CD4-positive, alpha-beta T cell treated with Interleukin-4 for 4 hours (primary cell): ENCODE measurements at places on chromosomes 12 and 14.

- peak; percentile 68 for DNase-seq
These were observed at the start of gene VDR for GRCh38 chr12:47904713-47905709. Gene VDR (minus strand): TSS chr12:47904994. CDS start chr12:47879113, 25,881 bp downstream.

GRCh38 chr12:92058664-92059063, 87.0 kb downstream of the BTG1 start:
- DNase-seq: no peak

GRCh38 chr12:106897981-106898901, 57.5 kb upstream of the TMEM263 start:
- DNase-seq: no peak

GRCh38 chr14:31994391-31995033, 82.6 kb upstream of the ARHGAP5 start:
- no peak for DNase-seq

DNA sequence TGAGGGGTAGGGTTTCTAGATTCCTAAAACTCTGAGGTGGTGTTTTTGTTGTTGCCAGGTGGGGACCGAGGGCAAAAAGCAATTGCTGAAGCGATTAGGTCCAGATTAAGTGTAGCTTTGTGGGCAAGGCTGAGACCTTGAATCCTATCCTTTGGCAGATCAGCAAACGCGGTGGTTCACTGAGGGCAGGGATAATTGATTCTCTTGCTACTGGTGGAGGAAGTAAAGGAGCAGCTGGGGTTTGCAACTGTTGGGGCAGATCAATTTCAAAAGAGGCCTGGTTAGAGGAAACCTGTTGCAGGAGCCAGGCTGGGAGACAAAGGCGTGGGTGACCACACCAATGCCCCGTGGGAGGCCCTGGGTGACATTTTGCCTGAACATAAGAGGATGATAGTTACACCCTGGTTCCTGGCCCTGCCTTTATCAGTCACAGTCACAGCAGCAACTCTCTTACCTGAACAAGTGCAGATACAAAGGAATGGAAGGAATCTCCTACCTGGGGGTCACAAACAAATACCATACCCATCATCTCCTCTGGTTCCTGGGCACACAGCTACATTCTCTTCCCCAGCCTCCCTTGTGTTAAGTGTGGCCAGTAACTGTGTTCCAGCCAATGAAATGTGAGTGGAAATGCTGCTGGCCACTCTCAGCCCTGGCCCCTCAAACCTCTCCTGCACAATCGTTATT, 43.3 kb upstream of the RASSF3 start:
- DNase-seq: no peak

GRCh38 chr12:84842406-84843013, 70.1 kb downstream of the SLC6A15 start:
- DNase-seq: peak; percentile 23

DNA sequence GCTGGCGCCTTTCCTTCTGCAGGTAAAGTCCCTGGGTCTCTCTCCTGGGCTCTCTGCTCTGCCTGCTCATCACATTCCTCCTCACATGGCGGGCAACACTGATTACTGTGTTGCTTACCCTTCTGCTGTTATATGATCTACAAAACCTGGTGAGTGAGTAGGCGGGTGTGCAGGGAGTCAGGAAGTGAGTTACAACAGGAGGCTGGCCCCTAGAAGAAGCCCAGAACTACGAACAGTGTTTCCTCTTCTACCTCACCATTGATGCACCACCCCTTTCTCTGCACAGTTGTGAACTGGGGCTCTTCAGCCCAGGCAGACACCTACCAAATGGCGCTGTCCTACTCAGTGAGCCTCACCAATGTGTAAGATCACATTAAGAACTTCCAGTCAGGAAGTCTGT, 4.9 kb upstream of the KLHL33 start:
- DNase-seq: peak; percentile 18

DNA sequence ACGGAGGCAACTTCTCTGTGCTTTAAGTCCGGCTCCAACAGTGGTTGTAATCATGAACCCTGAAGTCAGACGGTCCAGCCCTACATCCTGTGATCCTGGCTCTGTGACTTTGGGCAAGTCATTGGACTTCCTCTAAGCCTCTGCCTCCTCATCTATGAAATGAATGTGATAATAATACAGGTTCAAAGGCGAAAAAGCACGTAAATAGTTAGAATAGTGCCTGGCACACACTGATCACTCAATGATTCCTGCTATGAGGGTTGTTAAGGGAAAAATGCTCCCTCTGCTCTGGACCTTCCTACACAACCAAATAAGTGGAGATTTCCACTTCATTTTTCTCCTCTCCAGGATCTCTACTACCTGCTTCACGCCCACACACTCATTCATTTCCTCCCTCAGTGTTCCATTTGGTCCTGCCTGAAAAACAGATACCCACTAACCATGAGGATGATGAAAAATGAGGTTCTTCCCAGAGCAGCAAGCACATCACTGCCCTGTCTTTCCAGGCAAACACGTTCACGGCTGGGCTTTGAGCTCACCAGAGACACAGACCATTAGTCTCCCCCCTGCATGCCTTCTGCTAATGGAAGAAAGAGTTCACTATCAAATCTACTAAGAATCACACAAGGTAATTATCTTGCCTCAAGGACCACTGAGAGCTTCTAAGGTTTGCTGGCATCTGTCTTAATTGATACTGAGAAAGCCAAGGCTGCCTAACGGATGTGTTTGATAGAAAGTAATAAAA, 13.2 kb downstream of the NUAK1 start:
- no peak for DNase-seq

GRCh38 chr12:7731486-7731885, 15.7 kb downstream of the CLEC4C start:
- DNase-seq: no peak

- no peak for DNase-seq
These were observed 5.3 kb upstream of the TSPAN8 start for GRCh38 chr12:71162832-71163763.

GRCh38 chr14:78342879-78343278, 172.7 kb downstream of the NRXN3 start:
- no peak for DNase-seq

DNA sequence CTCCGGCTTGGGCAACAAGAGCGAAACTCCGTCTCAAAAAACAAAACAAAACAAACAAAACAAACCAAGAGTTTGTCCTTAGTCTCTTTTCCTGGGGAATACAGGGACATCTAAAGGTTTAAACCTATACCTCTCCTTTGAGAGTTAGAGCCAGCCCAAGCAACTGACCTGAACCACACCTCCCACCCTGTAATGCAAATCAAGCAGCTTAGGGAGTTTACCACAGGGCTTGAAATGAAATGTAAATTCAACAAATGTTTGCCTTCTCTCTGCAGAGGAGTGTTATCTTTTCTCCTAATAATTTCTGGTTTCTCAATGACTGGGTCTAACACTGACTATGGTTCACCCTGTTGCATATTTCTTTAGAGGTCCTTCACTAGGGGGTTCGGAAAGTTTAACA, 16.7 kb downstream of the PPP1CC start:
- DNase-seq: no peak

- DNase-seq: no peak
These were observed 31.1 kb downstream of the CCDC198 start for GRCh38 chr14:57462551-57462950.

GRCh38 chr12:52142431-52142830, 49.4 kb downstream of the KRT80 start:
- DNase-seq: no peak

DNA sequence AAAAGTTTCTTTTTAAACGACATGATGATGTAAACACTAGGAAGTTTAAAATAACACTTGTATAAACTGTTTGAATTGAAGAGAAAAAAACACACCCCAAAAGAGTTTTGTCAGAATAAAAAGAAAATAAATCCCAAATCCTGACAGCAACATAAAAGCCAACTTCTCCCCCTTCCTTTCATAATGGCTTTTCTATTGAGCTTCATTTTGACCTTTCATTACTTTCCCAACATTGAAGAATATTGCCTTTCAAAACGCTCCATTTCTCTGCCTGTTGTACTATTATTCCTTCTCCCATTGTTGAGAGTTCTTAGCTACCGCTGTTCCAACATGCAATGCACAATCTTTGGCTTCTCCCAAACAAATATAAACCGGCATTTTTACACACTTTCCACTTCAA, 448.5 kb downstream of the BCAT1 start:
- DNase-seq: no peak

- no peak for DNase-seq
These were observed 219.6 kb upstream of the TMTC1 start for GRCh38 chr12:30003321-30003720.

GRCh38 chr12:115752156-115752555, 525.3 kb downstream of the MED13L start:
- DNase-seq: no peak

- no peak for DNase-seq
These were observed 178.2 kb downstream of the AKAP6 start for GRCh38 chr14:32507029-32507984.

DNA sequence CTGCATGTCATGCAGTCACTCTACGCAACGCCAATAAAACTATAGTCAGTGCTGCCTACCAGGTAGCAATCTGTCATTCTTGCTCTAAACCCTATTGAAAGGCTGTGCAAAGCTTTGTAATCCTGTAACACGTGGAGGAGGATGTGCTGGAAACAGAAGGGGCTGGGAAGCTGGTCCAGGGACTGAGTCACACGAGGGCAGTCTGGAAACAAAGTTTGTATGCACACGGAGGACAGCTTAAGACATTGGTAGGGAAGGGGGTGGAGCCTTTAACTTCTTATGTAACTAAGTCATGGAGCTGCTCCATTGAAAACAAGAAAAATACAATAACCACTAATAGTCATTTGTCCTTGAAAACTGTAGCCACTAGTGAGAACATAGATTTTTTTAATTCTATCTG, 128.0 kb downstream of the BCAT1 start:
- DNase-seq: no peak

DNA sequence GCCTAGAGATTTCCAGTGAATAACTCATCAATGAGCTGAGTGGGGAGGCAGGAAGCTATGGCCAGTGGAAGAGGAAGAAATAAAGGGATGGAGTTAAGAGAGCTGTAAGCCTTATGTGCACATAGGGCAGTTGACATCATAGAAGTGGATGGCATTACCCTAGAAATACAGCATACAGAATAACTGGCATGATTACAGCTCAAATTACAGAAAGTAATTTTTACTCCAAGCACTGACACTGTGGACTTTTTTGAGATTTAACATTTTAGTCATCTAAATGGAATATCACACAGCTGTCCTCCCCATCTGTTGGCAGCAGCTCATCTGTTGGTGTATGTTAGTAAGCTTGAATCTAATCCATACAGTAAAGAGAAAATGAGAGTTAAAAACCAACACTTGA, 5.4 kb upstream of the IPO8 start:
- DNase-seq: no peak

- DNase-seq: no peak
These were observed 28.3 kb upstream of the BCDIN3D start for GRCh38 chr12:49871263-49871561.

DNA sequence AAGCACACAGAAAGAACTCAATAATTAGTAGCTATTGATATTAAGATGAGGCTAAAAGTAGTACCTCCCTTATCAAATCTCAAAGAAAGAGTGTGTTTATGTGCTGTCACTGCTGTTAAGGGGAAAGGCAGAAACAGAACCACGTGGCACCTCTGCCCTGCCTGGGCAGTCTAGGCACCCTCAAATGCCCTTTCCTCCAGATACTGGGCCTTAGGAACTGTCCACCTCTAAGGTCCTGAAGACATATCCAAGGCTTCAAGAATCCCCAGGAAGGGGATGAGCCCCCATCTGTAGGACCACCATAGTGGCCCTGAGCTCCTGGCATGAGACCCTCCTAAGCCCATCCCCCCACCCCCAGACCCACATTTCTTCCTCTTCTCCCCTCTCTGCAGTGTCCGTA, 29.1 kb downstream of the NGB start:
- no peak for DNase-seq

GRCh38 chr14:55441286-55441685, 870 bp upstream of the TBPL2 start:
- DNase-seq: no peak

GRCh38 chr12:124481772-124482566, 85.4 kb downstream of the NCOR2 start:
- no peak for DNase-seq

- no peak for DNase-seq
These were observed 1.1 kb downstream of the TAOK3 start for GRCh38 chr12:118371321-118372282.

- DNase-seq: no peak
These were observed 45.4 kb downstream of the EMP1 start for GRCh38 chr12:13241833-13242488.

DNA sequence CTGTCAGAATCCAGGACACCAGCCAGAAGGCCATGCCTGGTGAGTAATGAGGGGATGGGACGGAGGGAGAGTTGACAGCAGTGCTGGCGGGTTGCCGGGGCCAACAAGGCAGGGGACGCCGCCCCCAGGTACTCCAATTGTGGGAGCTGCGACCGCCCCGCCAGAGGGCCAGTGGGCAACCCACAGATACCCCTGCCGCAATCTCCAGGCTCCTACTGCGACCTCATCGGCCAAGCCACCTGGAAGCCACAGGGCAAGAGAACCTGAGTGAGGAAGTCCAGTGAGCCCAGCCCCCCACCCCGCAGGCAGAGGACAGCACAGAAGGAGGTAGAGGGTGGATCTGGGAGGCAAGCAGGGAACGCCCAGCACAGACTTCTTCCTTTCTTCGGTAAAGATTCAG, 103.0 kb downstream of the RIMBP2 start:
- DNase-seq: no peak

DNA sequence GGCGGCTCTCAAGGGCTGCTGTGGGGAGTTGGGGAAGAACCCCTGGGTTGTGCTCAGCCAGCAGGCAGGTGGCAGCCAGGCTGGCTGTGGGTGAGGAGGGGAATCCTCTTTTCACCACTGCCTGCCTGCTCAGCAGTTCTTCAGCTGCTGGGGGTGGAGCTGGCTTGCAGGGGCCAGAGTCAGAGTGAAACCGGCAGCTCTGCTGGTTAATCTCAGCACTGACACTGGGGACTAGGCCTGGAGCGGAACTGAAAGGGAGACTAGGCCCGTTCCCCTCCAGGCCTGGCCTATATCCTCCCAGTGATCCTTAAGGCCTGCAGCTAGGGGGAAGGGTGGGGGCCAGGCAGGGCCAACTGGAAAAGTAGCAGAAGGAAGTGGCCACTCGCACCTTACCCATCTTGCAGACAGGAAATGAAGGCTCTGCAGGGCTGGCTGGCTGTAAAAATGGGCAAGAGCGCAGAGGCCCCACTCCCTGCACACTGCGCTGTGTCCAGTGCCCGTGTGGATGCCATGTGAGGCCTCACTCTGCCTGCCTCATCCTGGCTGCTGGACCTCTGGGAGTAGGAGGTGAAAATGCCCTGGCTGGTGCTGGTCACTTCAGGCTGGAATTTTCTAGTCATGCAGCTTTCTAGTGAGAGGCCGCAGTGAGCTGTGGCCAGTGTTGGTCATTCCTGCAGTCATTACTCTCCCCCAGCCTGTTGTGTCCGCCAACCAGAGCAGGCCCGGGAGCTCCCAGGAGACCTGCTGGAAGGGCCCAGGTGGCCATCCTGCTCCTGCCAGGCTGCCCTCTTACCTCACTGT, 39.4 kb downstream of the SH2B3 start:
- DNase-seq: peak; percentile 88
